ENCODE measurements at places on chromosomes 4 and X.

DNA sequence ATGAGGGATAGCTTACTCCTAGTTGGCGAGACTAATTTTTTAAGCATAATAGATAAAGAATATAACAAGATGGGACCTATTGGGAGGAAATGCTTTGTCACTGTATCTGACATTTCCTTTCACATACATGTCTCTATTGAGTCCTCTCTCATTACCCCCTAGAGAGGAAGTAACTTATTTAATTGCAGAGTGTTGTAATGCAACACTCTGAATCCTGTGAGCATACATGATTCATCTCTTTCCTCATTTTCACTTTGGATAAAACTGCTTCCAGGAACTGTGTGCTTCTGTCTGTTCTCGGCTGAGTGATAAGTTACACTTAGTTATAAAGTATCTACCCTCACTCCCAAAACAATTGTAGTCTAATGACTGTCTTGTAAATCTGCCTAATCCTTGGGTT lies 266.1 kb upstream of the ANXA10 start:
- peak; percentile 4 for DNase-seq

GRCh38 chr4:26557164-26557563 lies 26.7 kb upstream of the TBC1D19 start:
- DNase-seq = peak; percentile 93

- DNase-seq = no peak
Measured at GRCh38 chrX:42247241-42247640, 323.9 kb upstream of the CASK start.

DNA sequence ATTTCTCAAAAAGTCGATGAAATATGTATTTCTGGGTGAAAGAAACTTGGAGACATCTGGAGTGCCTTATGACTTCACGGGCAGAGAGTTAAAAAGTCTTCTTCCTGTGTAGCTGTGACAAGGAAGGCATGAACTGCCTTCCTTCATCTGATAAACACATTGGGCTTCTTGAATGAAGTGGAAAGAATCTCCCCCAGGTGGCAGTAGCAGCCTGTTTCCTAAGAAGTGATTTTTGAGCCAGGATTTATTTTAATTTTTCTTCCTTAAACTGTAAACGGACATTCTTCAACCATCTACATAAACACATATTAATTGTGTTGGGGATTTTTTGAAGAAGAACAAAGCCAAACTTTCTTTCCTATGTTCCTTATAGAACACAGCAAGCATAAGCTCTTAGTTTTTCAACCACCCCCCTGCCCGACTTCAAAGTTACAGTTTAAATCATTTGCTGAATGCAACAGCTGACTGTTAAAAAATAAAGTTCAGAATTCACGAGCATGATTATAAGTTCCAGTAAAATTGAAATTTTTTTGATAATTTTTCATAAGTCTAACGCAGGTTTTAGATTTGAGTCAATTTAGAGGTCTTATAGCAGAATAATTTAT lies 980 bp upstream of the GIMD1 start:
- DNase-seq = peak; percentile 80

GRCh38 chrX:3638280-3638873 lies 75.1 kb downstream of the PRKX start:
- peak; percentile 33 for DNase-seq

DNA sequence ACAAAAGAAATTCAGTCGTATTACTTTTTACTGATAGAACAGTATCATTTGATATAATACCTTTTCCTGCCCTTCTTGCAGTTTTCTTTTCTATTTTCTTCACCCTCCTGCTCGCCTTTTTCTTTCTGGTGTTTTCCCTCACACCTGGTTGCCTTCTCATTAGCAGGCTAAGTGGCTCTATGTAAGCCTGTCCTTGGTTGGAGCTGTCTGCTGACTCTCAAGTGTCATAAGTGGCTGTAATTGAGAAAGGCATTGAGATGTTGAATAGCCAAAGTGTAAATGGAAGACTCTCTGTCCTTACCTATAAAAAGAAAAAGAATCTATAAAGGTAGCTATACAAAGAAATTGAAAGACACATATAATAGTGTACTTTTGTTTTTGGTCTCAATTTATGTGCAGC lies 180.7 kb downstream of the ADGRL3 start:
- DNase-seq = no peak

DNA sequence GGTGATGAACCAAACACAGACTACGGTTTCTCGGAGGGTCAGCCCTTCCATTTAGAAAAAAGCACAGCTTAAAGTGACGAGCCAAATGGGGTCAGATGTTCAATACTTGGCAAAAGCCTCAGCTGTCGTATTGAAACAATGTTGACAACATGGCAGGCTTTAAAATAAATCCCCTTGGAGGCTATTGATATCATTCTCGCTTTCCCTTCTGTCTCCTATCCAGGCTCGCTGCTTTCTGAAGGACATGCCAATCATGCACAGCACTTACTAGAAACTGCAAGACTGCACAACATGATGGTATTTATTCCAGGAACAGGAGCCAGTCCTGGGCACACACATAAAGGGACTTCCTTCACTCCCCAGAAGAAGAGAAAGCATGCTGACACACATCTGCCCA lies 137.9 kb downstream of the SLC7A11 start:
- no peak for DNase-seq

GRCh38 chrX:33014949-33015348 lies 196.4 kb downstream of the DMD start:
- no peak for DNase-seq

DNA sequence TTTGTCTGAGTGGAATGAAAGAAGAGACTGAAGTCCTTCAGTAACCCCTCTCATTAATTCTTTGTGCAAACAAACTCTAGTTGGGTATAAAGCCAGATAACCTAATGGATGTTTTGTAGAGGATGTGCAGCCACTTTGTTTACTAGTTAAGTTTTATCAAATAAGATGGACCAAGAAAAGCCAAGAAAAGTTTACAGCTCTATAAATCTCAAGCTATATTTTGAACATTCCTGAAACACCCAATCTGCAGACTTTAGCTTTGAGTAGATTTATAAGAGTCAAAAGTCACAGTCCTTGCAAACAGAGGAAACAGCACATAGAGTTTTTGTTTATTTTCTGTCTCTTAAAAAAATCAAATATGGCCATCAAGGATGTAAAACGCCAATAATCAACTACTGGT lies 452.9 kb downstream of the SPRY1 start:
- no peak for DNase-seq

- DNase-seq = no peak
Measured at GRCh38 chr4:165864271-165864670, 8.8 kb upstream of the TLL1 start.

DNA sequence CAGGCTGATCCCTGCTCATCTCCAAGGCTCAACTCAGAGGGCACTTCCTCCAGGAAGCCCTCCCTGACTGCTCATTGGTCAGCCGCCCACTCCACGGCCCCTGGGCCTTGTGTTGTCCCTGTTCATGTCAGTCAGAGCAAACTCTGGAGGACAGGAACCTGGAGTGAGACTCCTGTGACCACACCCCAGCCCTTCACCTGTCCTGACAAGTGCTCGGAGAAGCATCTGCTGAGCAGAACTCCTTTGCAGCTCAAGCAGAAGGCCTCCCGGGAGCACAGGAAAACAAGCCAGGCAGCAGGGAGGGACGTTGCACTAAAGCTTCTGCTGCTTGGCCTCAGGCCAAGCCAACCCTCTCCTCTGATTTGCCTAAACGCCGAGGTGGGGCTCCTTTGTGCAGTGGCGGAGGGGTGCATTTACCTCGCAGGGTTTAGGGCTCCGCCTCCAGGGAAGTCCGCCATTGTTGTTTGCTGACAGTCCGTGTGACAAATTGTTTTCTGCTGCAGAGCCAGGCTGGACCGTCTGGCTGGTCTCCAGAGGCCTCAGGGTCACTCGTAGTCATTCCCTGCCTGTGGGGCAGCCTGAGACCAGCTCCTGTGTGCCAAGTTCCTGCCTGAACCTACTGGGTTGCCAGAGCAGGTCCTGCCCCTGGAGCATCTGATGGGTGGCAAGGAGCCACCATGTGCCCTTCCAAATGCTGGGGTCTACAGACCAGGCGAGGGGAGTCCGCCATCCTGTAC lies 61.8 kb downstream of the C4orf50 start:
- DNase-seq = no peak

GRCh38 chr4:168451744-168452390 lies 28.4 kb downstream of the DDX60L start:
- peak; percentile 82 for DNase-seq

- no peak for DNase-seq
Measured at GRCh38 chr4:47368211-47368610, 95.3 kb downstream of the COMMD8 start.

- DNase-seq = no peak
Measured at GRCh38 chrX:151174581-151175282, 1.7 kb upstream of the GPR50 start.

GRCh38 chrX:150018931-150019361 lies 80.7 kb upstream of the EOLA2 start:
- DNase-seq = peak; percentile 30

DNA sequence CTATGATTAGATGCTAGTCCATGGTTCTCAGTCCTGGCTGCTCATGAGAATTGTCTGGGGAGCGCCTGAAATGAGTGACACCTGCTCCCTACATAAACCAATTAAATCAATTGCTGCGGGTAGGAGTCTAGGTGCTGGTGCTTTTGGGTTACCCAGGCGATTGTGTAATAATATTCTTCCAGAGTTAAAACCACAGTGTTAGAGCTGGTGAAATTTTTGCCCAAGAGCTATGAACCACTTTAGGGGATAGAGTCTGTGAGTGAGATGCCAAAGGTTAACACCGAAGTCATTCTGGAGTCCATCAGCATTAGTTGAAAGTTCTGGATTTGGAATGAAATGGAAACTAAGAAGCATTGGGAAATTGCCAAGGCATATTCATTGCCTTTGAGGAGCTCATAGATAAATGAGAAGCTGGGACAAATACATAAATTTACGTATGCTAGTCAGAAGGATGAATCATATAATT lies 15.3 kb downstream of the PDK3 start:
- no peak for DNase-seq

DNA sequence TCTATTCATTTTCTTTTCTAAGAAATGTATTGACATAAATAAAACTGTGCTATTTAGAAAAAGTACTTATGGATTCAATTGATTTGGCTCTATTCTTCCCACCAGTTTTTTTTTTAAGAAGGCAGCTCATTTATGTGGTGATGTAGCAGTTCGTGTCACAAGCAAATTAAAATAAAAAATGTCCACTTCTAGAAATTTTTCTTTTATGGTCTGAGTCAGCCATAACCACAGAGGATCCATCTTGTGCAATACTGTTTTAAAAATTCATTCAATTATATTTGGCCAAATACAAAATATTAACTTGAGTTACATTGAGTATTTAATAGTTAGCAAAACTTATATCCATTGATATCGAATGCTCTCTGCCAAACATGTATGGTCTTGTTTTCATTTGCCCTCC lies 207.9 kb upstream of the FAT1 start:
- DNase-seq = peak; percentile 62

DNA sequence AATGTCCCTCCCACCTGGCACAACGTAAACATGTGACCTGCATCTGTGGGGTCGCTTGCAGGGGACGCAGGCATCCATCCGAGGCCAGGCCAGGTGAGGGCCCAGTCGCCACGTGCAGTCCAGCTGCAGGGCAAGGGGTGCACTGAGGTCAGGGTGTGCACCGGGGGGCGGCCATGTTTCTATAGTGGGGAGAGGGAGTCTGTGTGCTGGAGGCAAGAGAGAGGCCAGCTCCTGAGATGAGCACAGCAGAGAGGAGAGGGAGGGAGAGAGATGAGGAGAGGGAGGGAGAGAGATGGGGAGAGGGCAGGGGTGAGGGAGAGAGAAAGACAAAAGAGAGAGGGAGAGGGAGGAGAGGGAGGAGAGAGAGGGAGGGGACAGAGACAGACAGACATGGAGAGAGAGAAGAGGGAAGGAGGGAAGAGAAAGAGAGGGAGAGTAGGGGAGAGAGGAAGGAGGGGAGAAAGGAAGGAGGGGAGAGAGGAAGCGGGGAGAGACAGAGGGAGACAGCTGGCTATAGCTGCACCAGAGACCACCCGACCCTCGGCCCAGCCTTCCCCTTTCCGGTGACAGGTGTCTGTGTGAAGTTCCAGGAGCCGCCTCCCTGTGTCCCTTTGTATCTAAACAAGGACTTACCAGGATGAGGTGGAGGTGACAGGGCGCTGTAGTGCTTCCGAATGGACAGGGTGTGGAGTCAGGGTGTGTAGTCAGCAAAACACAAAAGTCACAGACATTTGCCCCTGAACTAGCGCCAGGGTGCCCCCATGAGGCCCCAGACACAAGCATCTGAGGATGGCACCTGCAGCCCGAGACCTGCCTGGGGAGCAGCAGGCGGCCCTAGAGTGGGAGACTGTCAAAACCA lies 68.7 kb downstream of the ADRA2C start:
- DNase-seq = no peak

GRCh38 chr4:173343832-173344397 lies 9.8 kb upstream of the HMGB2 start:
- no peak for DNase-seq

GRCh38 chr4:5385741-5386311 lies 322.5 kb downstream of the EVC2 start:
- DNase-seq = no peak

DNA sequence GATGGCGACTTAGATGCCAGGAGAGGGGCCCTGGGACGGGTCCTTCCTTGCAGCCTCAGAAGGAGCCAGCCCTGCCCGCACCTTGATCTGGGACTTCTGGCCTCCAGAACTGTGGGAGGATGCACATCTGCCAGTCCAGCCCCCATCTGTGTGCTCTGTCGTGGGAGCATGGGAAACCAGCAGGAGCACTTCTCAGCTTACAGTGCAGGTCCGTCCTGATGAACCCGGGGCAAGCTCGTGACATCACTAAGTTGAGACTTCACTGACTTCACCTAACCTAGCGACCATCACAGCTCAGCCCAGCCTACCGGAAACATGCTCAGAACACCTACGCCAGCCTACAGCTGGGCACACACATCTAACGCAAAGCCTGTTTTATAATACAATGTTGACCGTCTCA lies 38.1 kb downstream of the ABLIM2 start:
- DNase-seq = no peak

- peak; percentile 98 for DNase-seq
Measured at GRCh38 chr4:17142232-17142711, 243.8 kb upstream of the LDB2 start.

- DNase-seq = no peak
Measured at GRCh38 chr4:60215906-60216305, 984.2 kb upstream of the ADGRL3 start.

DNA sequence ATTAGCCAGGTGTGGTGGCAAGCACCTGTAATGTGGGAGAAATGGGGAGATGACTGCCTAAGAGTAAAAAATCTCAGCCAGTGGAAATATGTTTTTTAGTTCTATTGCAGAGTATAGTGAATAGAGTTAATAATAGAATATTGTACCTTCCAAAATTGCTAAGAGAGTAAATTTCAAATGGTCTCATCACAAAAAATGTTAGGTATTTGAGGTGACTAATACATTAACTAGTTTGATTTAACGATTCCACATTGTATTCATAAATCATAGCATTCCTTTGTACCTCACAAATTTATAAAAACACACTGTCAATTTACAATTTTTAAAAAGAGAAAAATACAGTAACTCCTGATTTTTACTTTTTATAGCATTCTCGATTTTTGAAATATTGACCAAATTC lies 681.5 kb upstream of the EPHA5 start:
- DNase-seq = peak; percentile 68

GRCh38 chr4:15675356-15675755 lies 6.3 kb upstream of the FAM200B start:
- DNase-seq = no peak

Data from fibroblast of skin of back (primary cell).